ENCODE measurements at places on chromosomes 5 and 9. TPM values are rescaled to one million over a fixed set of nuclear protein-coding genes. Genes with fewer than 3 reads are reported as not detected.

TRPM3 gene
- 36.4 TPM for total RNA-seq

TMEFF1 gene
- total RNA-seq = 46.6 TPM

ITGA1 gene
- total RNA-seq = 12.5 TPM

PTGDS gene
- total RNA-seq = 93.2 TPM

PCAT7 gene
- not detected for total RNA-seq

SLC34A3 gene
- total RNA-seq = not detected

SNAPC3 gene
- total RNA-seq = 75.0 TPM

ALDH1B1 gene
- 21.0 TPM for total RNA-seq

CXCL14 gene
- 10.6 TPM for total RNA-seq

CAMK4 gene
- 95.0 TPM for total RNA-seq

NIM1K gene
- total RNA-seq = 12.7 TPM

SPATA31C1 gene
- total RNA-seq = not detected

BBLN gene
- 62.7 TPM for total RNA-seq

UNC13B gene
- total RNA-seq = 26.5 TPM

PCDHB16 gene
- 5.8 TPM for total RNA-seq

SLC6A3 gene
- 12.5 TPM for total RNA-seq

NTNG2 gene
- 15.5 TPM for total RNA-seq

MEIKIN gene
- total RNA-seq = 0.46 TPM

MYOZ3 gene
- 6.7 TPM for total RNA-seq

WDR31 gene
- total RNA-seq = 5.3 TPM

PCDHA9 gene
- 11.3 TPM for total RNA-seq

KCNN2 gene
- total RNA-seq = 33.9 TPM

DNAH5 gene
- total RNA-seq = 4.2 TPM

ELL2 gene
- 10.8 TPM for total RNA-seq

GRM6 gene
- 0.23 TPM for total RNA-seq

KIAA1958 gene
- 17.1 TPM for total RNA-seq

EMB gene
- 31.1 TPM for total RNA-seq

EQTN gene
- total RNA-seq = 1.4 TPM

GRXCR2 gene
- not detected for total RNA-seq

CTNND2 gene
- 99.7 TPM for total RNA-seq

LEAP2 gene
- 1.2 TPM for total RNA-seq

COL23A1 gene
- 4.2 TPM for total RNA-seq

ANKDD1B gene
- 1.6 TPM for total RNA-seq

SCGB3A2 gene
- not detected for total RNA-seq

CNTNAP3B gene
- 39.7 TPM for total RNA-seq

FOXD4 gene
- total RNA-seq = 1.6 TPM

ORM1 gene
- total RNA-seq = not detected

PCDHGB6 gene
- 17.8 TPM for total RNA-seq

CDH12 gene
- total RNA-seq = 32.1 TPM

Data from diencephalon (tissue), 1 donor.